ENCODE measurements at places on chromosomes 7 and 10.

GRCh38 chr10:44984671-44985101 lies 6.1 kb upstream of the DEPP1 start:
- DNase-seq: no peak

DNA sequence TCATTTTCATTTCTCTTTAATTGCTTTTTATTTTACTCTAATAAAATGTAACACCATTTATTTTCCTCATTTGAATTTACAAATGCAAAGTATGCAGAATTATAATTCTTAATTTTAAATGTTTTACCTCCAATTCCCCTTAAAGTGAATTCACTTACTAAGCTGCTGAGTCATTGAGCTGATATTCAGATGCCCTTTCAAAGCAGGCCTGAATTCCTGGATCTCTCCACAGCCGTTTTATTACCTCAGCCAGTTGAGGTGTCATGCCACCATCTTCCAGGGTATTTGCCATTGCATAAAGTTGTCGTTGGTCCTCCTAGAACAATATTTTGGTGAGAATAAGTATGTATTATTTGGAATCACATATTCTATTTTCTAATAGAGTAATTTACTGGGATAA lies 33.2 kb downstream of the GNAT3 start:
- no peak for DNase-seq

- DNase-seq: no peak
These were observed 158.4 kb downstream of the BBS9 start for GRCh38 chr7:33287738-33288137.

DNA sequence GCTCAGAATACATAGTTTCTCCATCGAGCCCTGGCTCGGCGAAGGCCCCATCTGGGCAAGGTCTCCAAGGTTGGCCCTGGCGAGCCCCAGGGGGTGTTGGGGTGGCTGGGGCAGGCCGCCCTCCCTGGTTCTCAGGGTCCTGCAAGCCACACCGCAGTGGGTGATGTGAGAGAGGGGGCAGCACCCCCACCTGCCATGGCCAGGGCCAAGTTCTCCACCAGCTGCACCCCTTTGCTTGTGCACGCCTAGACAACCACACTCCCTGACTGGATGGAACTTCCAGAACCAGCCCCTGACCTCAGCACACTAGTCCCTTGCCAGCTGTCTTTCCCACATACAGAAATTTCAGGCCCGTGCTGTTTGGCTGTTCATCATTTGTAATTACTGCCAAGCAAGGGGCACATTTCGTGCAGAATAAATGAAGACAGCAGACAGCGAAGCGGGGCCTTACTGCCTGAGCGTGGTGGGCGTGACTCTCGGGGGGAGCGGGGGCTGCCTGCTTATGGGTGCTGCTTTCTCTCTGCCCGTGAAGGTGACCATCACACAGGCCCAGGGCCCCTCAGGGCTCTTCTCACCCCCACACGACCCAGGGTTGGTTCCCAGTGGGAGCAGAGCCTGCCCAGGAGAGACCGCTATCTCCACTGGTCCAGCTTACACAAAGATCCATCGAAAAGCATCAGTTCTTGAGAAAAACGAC lies 85.9 kb downstream of the ADARB2 start:
- no peak for DNase-seq

DNA sequence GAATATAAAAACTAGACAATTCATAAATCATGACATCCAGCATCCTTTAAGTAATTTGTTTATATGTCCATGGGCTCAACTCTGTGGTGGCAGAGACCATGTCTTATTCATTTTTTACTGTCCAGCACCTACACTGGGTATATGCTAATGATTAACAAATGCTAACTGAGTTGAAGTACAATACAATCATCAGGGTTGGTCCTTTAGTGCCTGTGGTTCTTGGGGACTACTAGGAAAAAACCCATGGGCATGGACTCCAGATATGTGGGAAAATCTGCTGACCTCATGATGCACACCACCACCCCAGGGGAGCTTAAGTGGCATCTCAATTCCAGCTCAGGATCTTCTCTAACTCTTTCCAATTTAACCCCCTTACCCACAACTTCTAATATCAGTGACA lies 85.3 kb upstream of the YAE1 start:
- no peak for DNase-seq

GRCh38 chr10:6061056-6061455 lies 1.1 kb downstream of the IL2RA start:
- DNase-seq: no peak

GRCh38 chr7:55063633-55064032 lies 44.8 kb downstream of the EGFR start:
- no peak for DNase-seq

- DNase-seq: no peak
These were observed 4.0 kb downstream of the GNB2 start for GRCh38 chr7:100677308-100678267.

DNA sequence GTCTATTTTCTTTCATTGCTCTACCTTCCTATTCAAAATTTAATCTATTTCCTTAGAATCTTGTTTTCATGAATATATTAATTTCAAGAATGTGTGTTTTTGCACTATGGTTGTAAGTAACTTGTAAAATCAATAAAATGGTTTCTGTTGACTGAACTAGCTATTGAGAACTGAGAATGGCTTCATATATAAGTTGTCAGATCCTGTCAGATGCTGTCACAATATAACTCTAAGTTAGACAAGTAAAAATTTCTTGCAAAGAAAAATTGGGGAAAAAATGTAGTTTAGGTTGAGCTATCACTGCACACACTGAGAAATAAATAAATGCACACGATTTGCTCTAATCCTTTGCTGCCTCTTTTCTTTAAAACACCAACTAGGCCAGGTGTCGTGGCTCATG lies 89.8 kb downstream of the RAB11FIP2 start:
- DNase-seq: no peak

- no peak for DNase-seq
These were observed 32.1 kb upstream of the SLC26A4 start for GRCh38 chr7:107628461-107629064.

Data from activated T-cell treated with anti-CD3 and anti-CD28 coated beads for 48 hours (primary cell).